Chondrocyte (in vitro differentiated cells): ENCODE measurements at places on chromosomes 4 and X. TPM values are rescaled to one million over a fixed set of nuclear protein-coding genes. Genes with fewer than 3 reads are reported as not detected.

DNA sequence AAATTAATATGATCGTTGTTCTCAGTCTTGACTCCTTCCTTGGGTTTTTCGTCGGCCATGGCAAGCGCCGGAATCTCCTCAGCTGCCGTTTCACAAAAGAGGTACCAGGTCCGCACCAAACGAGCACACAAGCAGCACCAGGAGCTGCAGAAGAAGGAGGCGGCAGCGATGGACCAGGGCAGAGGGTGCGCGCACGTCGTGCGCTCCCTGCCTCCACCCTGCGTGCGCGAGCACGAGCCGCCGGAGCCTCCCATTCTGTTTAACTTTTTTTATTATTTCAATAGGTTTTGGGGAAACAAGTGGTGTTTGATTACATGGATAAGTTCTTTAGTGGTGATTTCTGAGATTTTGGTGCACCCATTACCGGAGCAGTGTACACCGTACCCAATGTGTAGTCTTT, 158.2 kb downstream of the PLS3 start:
- DNase-seq: no peak

GRCh38 chr4:113350576-113350975, 301.1 kb downstream of the ANK2 start:
- no peak for DNase-seq

Gene SH3RF1
- 21.8 to 28.1 TPM (median 25.2 TPM) in 3 replicates for total RNA-seq

Gene ZFP92
- 0.10 to 1.6 TPM (median 1.5 TPM) in 3 replicates for total RNA-seq
